ENCODE measurements at places on chromosomes 16 and 17.

- DNase-seq, result no peak
Observed at GRCh38 chr17:80618304-80618703, 73.7 kb downstream of the RPTOR start.

DNA sequence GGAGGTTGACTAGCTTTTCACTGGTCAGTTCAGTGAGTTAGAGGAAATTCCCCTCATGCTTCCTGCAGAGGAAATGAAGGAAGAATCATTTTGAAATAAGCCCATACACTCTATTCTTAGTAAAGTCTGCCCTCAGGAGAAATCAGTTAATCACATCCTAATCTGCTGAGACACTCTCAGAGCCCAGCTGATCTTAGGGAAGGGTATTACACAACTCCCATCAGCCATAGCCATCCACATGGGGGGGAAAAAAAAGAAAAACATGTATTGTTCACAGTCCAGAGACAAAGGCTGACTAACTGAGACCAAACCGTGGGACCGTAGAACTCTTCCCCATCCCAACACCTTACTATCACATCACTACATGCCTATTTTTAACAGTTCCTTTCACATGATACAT, 722.3 kb downstream of the CDH8 start:
- DNase-seq, result no peak

GRCh38 chr16:89921702-89922476, 1.3 kb upstream of the TUBB3 start:
- DNase-seq, result no peak

- no peak for DNase-seq
Observed at GRCh38 chr17:7476494-7476893, 2.9 kb downstream of the ZBTB4 start.
